ENCODE measurements at places on chromosomes 7 and 10. TPM values are rescaled to one million over a fixed set of nuclear protein-coding genes. Genes with fewer than 3 reads are reported as not detected.

DNA sequence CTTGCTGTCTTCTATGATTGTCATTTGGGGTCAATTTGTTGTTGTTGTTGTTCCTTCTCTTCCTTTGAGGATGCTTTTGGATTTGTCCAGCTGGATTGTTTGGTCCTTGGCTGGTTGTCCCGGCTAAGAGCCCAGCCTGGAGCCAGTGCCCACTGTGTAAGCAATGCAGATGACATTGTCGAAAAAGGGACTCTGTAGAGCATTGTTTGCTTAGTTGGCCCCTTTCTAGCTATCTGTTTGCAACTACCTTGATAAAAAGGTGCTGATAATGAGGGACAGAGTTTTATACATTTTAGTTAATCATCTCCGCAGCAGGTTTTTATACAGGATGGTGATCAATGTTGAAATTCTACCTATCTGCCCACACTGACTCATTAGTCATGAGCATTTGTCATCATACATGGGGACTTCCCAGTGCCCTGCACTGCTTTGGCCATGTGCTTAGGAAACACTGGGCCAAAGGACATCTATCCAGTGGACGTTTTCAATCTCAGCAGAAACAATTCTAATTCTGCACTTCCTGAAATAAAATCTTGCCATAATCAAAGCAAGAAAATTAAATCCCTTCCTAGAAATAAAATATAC is 311.9 kb downstream of the GRM8 start:
- DNase-seq, result no peak

GRCh38 chr7:154299736-154300135 is 247.5 kb downstream of the DPP6 start:
- no peak for DNase-seq

DNA sequence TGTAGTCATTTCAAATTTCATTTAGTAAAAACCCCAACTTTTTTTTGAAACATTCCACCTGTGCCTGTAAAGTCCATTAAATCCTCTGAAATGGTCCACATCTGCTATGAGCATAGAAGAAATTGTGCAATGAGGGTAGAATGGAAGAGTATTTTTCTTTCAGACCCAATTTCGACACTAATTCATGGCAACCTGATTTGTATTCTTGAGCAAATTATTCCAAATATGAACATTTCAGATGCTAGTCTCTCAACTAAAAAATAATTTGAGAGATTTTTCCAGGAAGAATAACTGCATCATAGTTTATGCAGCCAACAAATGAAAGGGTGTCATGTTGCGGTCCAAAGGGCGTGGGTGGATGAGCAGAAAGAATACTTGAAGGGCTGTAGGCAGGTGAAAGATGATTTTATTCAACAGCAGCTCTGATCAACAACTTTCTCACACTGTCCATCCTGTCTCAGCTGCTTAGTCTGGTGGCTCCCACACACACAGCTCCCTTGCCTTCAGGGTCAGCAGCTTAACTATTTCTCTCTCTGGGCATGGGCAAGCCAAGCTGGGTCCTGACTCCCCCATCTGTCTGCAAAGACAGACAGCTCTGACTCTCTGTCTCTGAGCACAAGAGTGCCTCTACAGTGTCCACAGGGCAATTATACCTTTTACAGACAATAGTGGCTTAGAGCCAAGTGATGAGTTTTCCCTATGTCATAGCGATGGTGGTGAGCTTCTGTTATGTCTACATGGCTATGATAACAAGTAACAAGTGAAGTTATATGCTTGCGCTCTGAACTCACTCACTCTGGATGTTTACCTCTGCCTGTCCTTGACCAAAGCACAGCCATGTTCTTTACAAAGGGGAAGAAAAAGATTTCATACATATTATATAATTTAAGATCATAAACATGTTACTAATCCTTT is 11.5 kb downstream of the STEAP2 start:
- peak; percentile 85 for DNase-seq

GRCh38 chr10:76675561-76675950 is 962.1 kb downstream of the KCNMA1 start:
- DNase-seq, result no peak

- DNase-seq, result no peak
Observed at GRCh38 chr7:128454808-128455542, 703 bp upstream of the HILPDA start.

DNA sequence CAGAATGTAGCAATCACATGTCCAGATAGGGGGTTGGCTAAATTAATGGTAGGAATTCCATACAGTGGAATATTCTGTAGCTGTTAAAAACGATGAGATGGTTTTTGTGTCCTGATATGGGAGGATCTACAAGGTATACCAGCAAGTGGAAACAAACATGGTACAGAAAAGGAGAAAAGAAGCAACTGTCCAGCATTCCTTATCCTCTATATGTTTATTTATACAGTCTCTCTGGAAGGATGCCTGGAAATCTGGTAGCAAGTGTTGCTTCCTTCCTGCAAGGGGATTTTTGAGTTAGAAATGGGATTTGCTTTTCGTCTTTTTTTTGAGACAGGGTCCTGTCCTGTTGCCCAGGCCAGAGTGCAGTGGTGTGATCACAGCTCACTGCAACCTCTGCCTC is 19.3 kb downstream of the IL15RA start:
- DNase-seq, result no peak

DNA sequence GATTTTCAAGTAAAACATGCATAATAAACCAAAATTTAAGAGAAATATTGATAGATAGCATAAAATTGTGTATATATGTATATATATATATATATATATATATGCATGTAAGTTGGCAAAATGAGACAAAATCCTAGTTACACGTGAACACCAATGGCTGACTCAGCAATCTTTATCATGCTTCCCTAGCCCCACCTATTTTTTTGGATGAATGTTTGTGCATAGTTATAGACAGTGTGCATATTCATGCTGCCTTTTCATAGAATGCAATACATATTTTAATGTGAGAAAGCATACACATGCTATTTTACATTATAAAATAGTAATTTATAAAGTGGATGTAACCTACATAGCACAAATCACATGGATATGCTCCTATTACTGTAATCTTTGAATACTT is 230.3 kb downstream of the SH2D4B start:
- no peak for DNase-seq

- peak; percentile 51 for DNase-seq
Observed at GRCh38 chr7:105662998-105663397, 81.7 kb upstream of the EFCAB10 start.

- DNase-seq, result no peak
Observed at GRCh38 chr7:522071-522950, 2.7 kb upstream of the PDGFA start.

DNA sequence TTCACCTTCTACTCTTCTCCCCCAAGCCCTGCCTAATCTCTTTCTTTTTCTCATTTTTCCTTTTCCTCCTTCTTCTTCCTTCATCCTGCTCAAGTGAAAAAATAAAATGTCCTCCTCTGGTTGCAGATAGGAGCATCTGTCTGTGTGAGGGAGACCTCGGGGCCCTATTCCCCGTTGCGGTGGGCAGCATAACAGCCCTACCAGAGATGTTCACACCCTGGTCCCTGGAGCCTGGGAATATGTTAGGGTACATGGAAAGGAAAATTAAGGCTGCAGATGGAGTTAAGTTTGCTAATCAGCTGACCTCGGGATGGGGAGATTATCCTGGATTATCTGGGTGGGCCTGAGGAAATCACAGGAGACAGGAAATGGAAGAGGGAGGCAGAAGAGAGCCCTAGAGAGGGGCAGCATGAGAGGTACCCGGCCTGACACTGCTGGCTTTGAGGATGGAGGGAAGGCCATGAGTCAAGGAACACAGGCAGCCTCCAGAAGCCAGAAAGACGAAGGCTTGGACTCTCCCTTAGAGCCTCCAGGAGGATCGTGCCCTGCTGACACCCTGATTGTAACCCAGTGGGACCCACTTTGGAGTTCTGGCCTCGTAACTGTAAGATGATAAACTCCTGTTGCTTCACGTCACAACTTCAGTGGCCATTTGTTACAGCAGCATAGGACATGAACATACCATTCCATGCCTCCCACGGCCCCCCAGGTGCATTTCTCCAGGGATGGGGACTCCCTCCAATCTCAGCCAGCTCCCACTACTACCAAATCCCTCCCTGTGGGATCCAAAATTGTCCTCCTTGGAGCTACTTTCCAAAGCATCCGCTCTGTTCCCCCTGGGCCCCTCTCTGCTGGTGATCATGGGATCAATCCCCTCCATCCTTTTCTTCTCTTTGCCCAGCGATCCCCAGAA is 39.0 kb upstream of the ZMIZ1 start:
- peak; percentile 52 for DNase-seq

DNA sequence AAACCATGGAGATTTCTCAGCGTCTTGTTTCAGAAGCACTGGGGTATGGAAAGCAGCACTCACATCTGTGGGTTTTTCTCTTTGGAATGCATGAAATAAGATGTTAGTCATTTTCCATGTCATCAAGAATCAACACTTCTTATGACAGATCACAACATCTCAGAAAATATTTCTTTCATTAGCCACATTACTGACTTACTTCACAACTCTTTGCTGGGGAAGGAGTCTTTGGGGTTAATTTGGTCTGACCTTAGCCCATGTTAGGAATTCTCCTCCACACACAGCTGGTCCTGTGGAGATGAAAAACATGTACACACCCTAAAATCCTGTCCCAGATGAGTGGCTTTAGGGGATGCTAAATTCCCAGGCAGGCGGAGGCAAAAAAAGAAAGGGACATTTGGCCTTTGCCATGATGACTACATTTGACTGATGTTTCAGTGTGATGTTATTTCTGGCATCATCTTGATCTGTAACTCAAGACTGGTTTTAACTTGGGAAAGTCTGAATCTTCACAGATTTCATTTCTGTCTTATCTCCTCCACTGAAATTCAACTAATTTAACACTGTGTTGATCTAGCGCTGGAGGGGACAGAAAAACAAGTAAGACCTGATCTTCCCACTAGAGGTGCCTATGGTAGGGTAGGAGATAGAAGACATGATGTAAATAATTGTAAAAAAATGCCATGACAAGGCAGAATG is 363.2 kb downstream of the PRPF18 start:
- no peak for DNase-seq

DNA sequence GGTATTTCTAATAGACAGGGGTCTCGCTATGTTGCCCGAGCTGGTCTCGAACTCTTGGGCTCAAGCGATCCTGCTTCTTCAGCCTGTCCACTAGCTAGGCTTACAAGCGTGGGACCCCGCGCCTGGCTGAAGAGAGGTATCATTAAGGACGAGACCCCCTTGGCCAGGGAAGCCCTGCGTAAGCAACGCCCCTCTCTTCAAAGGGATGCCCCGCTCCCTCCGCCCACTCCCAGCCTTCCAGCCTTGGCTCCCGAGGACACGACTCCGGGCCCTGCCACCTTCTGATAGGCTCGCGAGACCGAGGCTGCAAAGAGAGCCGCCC is 220 bp upstream of the ZKSCAN5 start:
- no peak for DNase-seq

DNA sequence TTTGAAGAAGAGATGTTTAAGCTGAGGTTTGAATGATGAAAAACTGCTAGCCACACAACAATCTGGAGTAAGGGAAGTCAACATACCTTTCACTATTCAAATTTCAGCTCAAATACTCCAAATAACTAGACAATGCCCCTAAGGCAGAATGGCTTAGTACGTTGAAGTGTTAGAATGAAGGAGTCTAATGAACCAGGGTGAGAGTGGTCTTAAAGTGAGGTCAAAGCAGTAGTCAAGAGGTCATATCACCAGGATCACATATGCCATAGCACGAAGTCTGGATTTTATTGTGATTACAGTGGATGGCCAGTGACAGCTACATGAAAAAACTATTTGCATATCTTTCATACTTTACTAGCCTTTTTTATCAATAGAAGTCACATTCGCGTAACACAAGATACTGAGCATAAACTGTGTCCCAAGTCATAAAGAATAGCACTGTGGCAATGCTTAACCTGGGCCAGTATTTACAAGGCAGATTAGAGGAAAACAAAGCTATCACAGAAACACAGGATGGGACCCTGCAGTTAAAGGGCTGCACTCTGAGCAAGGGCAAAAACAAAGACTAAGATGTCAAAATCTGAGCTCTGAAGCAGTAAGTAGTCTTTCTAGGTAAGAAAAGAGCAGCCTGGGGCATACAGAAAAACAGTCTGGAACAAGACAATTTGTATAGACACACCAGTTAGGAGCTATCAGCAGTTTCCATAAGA is 61.5 kb downstream of the HYCC1 start:
- DNase-seq, result no peak

- no peak for DNase-seq
Observed at GRCh38 chr7:10343108-10343507, 630.6 kb upstream of the PHF14 start.

DNA sequence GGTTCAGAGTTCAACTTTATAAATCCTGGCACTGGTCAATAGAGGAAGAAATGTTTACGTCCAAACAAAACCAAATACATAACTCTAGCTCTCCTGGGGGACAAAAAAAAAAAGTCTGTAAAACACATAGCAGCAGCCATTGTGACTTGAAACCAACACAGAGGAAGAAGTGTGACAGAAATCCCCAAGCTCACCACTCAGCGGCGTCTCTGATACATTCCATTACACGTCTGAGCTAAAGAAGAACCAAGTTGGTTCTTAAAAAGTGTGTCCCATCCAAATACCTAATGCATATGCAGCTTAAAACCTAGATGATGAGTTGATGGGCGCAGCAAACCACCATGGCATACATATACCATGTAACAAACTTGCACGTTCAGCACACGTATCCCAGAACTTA is 58.3 kb upstream of the NANOS1 start:
- DNase-seq, result no peak

- no peak for DNase-seq
Observed at GRCh38 chr10:58486821-58487220, 25.9 kb upstream of the BICC1 start.

DNA sequence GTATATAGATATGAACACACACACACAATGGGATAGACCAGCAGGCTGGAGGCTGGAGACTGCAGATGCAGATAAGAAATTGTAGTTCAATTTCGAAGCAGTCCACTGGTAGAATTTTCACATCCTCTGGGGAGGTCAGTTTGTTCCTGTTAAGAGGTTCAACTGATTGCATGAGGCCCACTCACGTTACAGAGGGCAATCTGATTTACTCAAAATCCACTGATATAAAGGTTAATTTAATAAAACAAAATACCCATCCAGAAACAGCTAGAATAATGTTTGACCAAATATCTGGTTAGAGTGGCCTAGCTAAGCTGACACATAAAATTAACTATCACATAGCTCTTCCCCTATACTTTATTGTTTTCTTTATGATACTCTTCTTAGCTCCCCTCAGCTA is 162.9 kb upstream of the SMIM30 start:
- DNase-seq, result no peak

NANOS1 gene
- total RNA-seq, result 1.5 TPM

TNS3 gene
- 69.3 TPM for total RNA-seq

TUBAL3 gene
- total RNA-seq, result not detected

ZNF488 gene
- not detected for total RNA-seq

GIMAP8 gene
- 12.9 TPM for total RNA-seq

DMBT1 gene
- total RNA-seq, result not detected

FZD1 gene
- total RNA-seq, result 25.4 TPM

SSC4D gene
- total RNA-seq, result 0.32 TPM

SLC18A3 gene
- total RNA-seq, result not detected

ITPRID1 gene
- total RNA-seq, result not detected

TDRD1 gene
- total RNA-seq, result 0.48 TPM

Measured in posterior vena cava (tissue), 2 donors.